ENCODE measurements at places on chromosomes 1 and 21.

DNA sequence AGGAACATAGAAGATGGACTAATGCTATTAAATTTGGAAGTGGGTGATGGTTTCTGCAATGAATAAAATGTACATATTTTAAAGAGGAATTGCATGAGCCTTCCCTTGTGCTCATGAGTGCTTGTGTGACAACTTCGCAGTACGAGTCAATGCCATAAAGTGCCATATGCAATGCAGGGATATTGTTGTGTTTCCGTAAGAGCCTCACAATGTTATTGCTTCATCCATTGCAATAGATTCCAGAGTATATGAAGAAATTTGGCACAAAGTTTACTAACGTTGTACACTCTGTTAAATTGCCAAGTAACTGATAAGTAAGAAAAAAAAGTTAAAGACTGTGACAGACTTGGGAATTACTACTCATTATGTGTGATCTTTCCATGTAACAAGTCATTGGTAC, 22.3 kb downstream of the BTG3 start:
- DNase-seq, result peak; percentile 54

GRCh38 chr1:5664906-5665875, 327.0 kb downstream of the NPHP4 start:
- DNase-seq, result no peak

- no peak for DNase-seq
Observed at GRCh38 chr1:209755926-209756614, at the start of gene TRAF3IP3. Gene TRAF3IP3 (plus strand): TSS chr1:209756053. CDS start chr1:209760040, 3,987 bp downstream.

- peak; percentile 44 for DNase-seq
Observed at GRCh38 chr1:83511146-83511726, 487.7 kb downstream of the TTLL7 start.

DNA sequence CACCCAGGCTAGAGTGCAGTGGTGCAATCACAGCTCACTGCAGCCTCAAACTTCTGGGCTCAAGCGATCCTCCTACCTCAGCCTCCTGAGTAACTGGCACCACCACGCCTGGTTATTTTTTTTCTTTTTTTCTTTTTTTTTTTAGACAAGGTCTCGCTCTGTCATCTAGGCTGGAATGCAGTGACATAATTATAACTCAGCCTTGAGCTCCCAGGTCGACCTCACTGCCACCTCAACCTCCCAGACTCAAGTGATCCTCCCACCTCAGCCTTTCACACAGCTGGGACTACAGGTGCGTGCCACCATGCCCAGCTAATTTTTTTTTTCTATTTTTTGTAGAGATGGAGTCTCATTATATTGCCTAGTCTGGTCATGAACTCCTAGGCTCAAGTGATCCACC, 66.9 kb upstream of the ECE1 start:
- no peak for DNase-seq

DNA sequence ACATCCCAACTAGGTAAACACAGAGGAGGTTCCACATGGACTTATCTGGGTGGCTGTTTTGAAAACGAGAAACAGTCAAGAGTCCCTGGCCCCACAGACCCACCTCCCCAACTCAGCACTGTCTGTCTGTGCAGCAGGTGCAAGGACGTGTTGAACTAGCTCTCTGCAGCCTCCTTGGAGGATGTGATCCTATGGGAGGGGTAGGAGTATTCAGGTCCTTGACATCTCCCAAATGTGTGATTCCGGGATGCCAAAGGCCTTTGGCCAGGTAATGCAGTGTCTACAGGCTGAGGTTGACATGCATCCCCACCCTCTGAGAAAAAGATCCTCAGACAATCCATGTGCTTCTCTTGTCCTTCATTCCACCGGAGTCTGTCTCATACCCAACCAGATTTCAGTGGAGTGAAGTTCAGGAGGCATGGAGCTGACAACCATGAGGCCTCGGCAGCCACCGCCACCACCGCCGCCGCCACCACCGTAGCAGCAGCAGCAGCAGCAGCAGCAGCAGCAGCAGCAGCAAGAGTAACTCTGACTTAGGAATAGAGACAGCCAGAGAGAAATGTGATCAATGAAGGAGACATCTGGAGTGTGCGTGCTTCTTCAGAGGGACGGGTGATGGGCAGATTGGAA, 151.6 kb upstream of the CAMK1G start:
- no peak for DNase-seq

DNA sequence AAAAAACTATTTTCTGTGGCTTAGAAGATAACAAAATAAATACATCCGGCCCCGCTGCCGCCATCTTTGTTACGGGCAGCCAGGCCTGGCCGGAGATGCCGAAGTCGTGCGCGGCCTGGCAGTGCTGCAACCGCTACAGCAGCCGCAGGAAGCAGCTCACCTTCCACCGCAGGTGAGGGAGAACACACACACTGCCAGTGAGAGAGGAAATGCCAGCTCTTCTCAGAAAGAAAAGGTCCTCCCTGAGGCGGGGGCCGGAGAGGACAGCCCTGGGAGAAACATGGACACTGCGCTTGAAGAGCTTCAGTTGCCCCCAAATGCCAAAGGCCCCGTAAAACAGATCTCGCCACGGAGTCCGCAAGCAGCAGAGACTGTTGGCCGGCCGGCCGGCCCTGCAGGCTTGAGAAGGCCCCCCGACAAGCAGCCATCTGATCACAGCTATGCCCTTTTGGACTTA, 323.2 kb downstream of the AMY1C start:
- DNase-seq, result no peak

DNA sequence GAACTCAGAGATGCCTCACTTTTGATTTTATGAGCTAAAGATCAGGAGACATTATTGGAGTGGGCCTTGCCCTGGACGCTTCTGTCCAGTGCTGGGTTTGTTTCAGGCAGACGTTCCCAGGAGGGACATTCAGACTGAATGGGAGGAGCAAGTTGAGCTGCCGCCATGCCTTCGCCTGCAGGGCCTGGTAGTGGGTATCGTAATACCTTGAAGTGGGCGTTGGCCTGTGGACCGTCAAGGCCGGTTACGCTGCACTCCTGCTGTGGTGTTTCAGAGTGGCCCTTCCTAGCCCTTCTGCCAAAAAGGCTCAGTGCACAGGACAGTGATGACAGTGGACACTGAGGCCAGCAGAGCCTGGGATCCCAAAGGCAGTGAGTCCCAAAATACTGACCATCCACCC, 1.6 kb downstream of the FAM3B start:
- DNase-seq, result no peak

- DNase-seq, result peak; percentile 67
Observed at GRCh38 chr21:33196941-33197374, 32.8 kb upstream of the IFNAR2 start.

DNA sequence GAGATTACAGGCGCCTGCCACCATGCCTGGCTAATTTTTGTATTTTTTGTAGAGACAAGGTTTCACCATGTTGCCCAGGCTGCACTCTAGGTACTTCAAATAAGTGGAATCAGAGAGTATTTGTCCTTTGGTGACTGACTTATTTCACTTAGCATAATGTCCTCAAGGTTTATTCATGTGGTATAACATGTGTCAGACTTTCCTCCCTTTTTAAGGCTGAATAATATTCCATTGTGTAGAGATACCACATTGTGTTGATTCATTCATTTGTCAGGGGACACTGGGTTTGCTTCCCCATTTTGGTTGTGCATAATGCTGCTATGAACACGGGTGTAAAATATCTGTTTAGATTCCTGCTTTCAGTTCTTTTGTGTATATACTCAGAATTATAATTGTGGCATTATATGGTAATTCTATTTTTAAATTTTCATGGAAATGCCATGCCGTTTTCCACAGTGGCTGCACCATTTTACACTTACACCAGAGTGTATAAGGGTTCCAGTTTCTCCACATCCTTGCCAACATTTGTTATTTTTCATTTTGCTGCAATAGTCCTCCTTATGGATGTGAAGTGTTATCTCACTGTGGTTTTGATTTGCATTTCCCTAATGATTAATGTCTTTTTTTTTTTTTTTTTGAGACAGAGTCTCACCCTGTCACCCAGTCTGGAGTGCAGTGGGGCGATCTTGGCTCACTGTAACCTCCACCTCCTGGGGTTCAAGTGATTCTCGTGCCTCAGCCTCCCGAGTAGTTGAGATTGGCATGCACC, 35.1 kb downstream of the IL6R start:
- DNase-seq, result no peak

DNA sequence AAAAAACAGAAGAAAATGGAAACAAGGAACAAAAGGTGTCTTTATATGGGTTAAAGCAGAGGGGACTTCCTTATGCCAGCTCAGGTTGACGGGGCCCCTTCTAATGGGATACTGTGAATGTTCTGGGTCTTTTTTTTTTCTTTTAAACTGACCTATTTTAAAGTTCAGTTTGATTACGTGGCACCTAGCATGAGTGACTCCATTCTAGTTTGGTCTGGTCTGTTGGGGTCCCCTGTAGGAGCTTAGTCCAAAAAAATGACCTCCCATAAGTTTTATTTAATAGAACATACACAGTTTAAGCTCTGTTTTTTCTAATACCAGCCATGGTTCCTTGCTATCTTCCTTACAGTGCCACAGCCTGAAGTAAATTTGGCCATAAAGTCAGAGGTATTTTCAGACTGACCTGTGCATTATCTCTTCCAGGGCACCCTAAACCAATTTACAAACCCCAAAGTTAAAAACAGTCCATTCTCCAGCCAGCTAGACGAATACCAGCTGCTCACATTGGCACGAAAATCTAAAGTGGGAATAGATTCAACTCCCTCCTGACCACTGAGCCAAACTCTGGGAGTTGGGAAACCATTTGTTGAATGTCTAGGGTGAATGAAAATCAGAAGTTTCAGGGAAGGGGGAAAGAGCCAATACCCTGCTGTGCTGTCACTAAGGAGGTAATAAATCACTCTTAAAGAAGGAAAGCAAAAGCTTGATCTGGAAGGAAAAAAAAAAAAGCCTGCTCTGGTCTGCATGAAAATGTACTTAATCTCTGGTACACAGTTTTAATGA, 42.4 kb downstream of the AKNAD1 start:
- peak; percentile 56 for DNase-seq

DNA sequence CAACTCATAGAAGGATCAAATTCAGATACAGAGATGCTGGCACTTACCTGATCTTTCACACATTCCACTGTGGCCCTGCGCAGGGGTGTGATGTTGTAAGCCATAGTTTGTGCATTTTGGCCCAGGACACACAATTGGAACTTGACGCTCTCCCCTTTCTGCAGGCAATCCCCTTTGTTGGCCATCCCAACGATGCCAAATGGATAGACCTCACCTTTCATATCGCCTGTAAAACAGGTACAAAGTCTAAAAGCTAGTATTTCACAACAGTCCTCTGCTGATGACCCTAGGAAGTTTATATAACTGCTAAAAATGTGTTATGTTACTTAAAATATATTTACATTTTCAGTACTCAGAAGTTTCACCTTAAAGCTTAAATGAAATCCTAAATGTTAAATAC, 3.9 kb upstream of the NRAS start:
- no peak for DNase-seq

- no peak for DNase-seq
Observed at GRCh38 chr21:45080232-45080631, 5.9 kb downstream of the ADARB1 start.

GRCh38 chr1:170931650-170932049, 3.7 kb upstream of the MROH9 start:
- no peak for DNase-seq

DNA sequence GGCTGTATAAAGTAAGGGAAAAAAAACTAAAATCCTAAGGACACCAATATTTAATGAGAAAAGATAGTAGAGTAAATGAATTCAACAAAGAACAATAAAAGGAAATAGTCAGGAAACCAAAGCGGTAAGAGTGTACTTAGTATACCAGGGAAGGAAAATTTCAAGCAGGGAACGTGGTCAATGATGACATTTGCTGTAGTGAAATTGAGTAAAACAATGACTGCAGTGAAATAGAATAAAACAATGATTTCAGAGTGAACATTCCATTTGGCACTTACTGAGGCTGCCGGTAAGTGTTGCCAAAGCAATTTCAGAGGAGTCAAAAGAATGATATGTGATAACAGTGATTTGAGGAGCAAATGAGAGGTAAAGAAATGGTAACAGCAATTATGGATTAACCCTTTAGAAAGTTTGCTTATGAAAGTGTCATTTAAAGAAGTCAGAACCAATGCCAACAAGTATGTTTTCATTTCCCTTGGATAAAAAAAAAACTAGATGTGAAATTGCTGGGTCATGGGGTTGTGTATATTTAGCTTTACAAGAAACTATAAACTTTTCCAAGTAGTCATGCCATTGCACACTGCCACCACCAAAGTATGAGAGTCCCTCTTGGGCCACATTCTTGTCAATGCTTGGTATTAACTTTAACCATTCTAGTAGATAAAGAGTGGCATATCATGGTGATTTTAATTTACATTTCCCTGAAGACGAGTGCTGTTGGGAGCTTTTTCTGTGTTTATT, 50.5 kb downstream of the VCAM1 start:
- DNase-seq, result no peak

GRCh38 chr21:45407629-45408247, 2.8 kb downstream of the COL18A1 start:
- no peak for DNase-seq

DNA sequence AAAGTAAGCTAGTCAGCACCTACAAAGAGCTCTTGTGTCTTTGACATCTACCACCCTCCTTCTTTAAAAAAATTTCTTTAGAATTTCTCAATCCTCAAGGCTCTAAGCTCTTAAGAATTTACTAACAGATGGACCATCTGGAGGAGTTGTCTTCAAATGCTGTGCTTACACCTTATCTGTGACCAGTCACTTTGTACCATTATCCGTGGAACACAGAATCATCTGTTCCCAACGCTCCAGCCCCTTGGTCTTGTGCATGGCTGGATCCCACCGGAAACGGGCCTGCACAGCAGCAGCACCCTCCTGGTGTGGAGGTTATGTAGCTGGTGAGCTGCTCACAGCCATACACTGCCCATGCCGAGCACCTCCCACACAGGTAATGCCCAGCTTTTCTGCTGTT, 89.0 kb downstream of the TBX19 start:
- no peak for DNase-seq

GRCh38 chr1:158374860-158375259, 21.2 kb downstream of the CD1E start:
- no peak for DNase-seq

- no peak for DNase-seq
Observed at GRCh38 chr1:160767395-160768294, 28.3 kb upstream of the LY9 start.

- no peak for DNase-seq
Observed at GRCh38 chr1:15349133-15349532, 60.6 kb upstream of the EFHD2 start.

DNA sequence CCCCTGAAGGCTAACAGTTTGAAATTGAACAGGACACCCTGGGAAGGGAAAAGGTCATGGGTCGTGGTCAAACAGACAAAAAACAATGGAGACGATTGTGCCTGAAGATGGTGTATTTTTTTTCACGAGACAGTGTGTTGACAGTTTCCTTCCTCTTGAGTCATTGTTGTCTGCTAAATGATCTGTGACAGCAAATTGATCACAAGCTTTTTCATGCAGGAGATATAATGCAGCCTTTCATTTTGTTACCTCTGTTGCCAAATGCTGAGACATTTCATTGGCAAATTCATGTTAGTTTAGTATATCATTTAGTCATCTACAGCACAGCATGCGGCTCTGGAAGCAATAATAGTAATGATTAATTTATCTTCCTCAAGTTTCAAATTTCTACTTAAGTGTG, 27.7 kb downstream of the UBE2U start:
- peak; percentile 54 for DNase-seq

DNA sequence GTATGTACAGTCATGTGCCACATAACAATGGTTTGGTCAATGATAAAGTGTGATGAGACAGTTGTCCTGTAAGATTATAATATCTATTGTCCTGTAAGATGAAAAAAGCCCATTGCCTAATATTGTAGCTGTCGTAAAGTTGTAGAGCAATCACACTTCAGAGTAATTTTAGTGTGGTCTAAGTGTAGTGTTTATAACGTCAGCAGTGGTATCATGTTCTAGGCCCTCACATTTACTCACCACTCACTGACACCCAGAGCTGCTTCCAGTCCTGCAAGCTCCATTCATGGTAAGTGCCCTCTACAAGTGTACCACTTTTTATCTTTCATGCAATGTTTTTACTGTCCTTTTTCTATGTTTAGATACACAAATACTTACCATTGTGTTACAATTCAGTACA, 259.9 kb upstream of the RAB4A start:
- DNase-seq, result no peak

Measured in fibroblast of mammary gland (primary cell).